H1 (cell line): ENCODE measurements at places on chromosomes 3 and 15.

DNA sequence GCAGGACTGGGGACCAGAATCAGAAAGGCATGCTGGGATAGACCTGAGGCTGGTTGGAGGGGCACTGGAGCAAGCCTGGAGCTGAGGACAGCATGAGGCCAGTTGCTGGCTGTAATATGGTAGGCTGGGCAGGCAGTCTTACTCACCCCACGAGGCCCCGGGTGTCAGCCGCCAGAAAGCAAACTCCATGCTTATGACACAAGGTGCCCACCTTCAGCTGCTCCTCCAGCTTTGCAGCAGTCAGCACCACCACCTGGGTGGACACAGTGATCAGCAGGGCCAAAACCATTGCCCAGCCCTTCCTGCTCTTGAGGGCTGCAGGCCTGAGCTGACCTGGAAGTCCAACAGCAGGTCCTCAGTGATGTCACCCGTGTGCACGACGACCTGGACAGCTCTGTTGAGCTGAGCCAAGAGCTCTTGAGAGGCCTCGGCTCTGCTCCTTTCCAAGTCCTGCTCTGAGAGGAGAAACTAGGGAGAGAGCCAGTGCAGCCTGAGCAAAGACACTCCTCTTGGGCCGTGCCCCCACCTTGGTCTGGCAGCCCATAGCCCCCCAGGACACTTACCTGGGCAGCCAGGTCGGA lies 747 bp downstream of the UBA7 start:
- DNase-seq: no peak

GRCh38 chr3:168197162-168197561 lies 101.4 kb upstream of the GOLIM4 start:
- DNase-seq: no peak

GRCh38 chr15:51731549-51732267 lies 5.7 kb downstream of the LYSMD2 start:
- DNase-seq: no peak

DNA sequence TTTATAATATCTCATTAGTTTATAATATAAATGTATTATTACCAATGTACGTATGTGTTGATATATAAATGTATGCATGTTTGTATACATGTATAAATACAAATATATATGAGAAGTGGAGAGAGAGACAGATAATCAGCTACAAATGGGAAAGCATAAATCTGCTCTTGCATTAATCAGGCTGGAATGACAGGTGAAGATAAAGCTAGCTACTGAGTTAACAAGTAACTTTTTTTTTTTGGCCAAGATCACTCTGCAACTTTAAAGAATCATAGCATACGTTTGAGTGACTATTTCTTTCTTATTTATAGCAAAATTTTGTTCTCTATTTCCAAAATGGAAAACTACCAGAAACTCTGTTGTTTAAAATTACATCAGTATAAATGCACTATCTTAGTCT lies 422.8 kb downstream of the SI start:
- no peak for DNase-seq

- no peak for DNase-seq
Measured at GRCh38 chr3:188229177-188229576, 75.2 kb downstream of the LPP start.

DNA sequence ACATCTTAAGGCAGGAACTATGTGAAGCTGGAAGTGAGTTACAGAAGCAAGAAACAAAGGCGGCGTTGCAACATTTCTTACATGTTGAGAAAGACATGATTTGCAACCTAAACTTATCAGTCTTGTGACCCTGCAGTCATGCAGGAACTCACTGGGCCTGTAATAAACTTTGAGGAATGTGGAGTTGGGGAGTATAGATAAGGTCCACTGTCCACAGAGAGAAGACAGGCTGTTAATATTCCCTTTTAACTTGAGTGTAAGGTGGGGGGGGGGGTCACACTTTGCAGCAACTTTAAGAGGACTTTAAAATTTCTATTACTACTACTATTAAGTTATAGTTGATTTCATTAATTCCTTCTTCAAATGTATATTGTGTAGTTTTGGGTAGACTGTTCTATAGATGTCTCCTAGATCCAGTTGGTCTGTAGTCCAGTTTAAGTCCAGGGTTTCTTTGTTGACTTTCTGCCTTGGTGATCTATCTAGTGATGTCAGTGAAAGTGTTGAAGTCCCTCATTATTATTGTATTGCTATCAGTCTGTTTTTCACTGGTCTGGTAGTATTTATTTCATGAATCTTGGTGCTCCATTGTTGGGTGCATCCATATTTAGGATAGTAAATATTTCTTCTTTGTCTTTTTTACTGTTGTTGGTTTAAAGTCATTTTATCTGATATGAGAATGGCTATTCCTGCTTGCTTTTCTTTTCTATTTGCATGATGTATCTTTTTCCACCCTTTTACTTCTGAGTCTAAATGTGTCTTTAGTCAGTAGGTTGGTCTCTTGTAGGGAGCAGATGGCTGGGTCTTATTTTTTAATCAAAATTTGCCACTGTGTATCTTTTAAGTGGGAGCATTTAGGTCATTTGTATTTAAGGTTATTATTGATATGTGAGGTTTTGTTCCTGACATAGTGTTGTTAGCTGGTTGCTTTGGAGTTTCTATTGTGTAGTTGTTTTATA lies 15.6 kb upstream of the FAM98B start:
- no peak for DNase-seq

DNA sequence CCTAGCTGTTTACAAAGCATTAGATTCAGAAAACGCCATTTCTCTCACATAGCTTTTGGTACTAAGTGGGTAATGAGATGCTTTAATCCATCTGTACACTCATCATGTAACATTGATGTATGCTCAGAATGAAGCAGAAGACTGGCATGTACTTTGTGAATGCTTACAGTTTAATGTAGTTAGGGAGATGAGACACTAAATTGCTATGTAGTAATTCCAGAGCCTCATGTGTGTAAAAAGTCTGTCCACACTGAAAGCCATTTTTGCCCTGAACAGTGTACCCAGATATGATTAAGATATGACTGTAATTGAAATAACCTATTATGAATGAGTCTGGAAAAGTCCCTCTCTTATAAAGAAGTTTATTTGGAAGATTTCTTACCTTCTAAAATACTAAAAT lies 66.5 kb downstream of the ARMC8 start:
- DNase-seq: no peak

GRCh38 chr3:168157099-168157700 lies 61.5 kb upstream of the GOLIM4 start:
- no peak for DNase-seq

DNA sequence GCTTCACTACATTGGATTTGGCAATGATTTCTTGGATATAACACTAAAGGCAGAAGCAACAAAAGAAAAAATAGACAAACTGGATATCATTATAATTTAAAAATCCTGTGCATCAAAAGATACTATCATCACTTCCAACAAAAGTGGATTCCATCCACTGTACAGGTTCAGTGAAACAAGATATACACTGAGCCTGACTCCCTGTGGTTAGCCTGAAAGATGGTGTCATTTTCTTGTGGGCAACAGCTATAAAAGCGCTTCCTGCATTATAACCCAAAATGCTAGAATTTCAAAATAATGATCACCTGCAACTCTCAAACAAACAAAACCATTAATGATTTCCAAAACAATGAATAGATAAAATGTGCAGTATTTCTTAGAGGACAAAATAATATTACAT lies 39.6 kb upstream of the TBC1D23 start:
- DNase-seq: no peak

DNA sequence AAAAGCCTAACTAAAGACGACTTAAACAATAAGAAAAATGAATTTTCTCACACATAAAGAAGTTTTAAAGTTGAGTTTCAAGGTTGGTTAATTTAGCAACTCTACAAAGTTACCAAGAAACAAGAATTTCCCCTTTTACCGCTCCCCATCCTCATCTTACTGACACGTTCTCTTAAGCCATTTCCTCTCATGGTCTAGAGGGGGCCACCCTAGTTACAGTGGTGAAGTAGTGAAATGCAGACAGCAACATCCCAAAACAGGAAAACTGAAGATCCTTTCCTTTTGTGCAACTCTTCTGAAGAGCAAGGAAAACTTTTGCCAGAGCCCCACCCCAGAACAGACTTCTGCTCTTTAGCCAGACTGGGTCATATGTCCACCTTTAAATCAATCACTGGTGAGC lies 17.3 kb upstream of the SOX14 start:
- no peak for DNase-seq

DNA sequence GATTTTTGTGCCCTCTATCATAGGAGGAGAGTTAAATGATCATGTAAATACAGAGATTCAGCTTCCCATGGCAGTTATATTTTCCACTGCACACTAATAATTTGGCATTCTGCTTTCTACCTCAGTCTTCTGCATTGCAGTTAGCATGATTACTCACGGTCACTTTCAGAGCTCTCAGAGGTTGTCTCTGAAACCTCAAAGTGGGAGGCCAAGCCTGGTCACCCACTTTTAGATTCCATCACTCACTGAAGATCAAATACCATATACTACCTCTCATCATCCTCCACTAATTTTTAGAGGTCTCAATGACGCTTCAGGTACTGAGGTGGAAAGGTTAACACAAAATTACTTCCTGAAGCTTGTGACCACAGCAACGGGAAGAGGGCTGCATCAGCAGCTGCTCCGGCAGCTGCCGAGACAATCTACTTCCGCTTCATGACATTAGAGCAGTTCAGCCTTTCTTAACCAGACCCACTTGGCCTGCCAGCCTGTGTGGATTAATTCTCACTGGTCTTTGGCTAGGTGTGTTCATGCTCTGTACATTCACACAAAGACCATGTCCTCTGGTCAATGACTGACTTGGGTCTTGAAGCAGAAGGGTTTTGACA lies 416.4 kb upstream of the PDZRN3 start:
- no peak for DNase-seq

DNA sequence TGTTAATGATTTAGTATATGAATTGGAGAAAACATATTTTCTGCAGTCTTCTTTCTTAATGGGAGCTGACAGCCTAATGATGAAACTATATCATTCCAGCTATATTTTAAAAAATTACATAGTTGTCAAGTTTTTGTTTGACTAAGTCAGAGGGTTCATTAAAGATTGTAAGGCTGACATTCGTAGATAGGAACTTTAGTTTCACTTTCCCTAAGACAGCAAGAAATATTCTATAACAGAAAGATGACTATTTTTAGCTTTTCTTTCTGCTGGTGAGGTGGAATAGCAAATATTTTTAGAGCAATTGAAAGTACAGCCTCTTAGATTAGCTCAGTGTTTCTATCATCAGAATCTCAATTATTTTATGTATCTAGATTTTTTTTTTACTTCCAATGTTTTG lies 60.2 kb downstream of the PIAS1 start:
- DNase-seq: no peak
